Fibroblast of the aortic adventitia (primary cell): ENCODE measurements at places on chromosomes 1 and 21. TPM values are rescaled to one million over a fixed set of nuclear protein-coding genes. Genes with fewer than 3 reads are reported as not detected.

The OR6N2 gene
- total RNA-seq: not detected in 2 replicates

The KRTAP6-1 gene
- total RNA-seq: not detected in 2 replicates

The UBL4B gene
- total RNA-seq: not detected in 2 replicates

The IL20 gene
- not detected in 2 replicates for total RNA-seq

The ASH1L gene
- 44.8 and 59.9 TPM in 2 replicates for total RNA-seq

The ARMH1 gene
- 0.41 and 1.7 TPM in 2 replicates for total RNA-seq

The SLC30A10 gene
- 0.45 TPM in 1 of 2 replicates, not detected in the other for total RNA-seq

The LRRC38 gene
- not detected in 2 replicates for total RNA-seq

The KAZN gene
- total RNA-seq: 3.9 and 23.6 TPM in 2 replicates

The CDCA8 gene
- 0.25 and 12.8 TPM in 2 replicates for total RNA-seq

The DMBX1 gene
- not detected in 2 replicates for total RNA-seq

The SLC16A1 gene
- total RNA-seq: 65.5 and 71.9 TPM in 2 replicates

The AUNIP gene
- 4.8 TPM in 1 of 2 replicates, not detected in the other for total RNA-seq

The DAB1 gene
- total RNA-seq: 0.45 and 3.2 TPM in 2 replicates

The TSSK3 gene
- 1.2 and 2.3 TPM in 2 replicates for total RNA-seq

The IL12RB2 gene
- total RNA-seq: not detected in 2 replicates

The OR2L2 gene
- not detected in 2 replicates for total RNA-seq

The TIPRL gene
- 30.7 and 41.7 TPM in 2 replicates for total RNA-seq

The C4BPA gene
- not detected in 2 replicates for total RNA-seq

The TMEM82 gene
- not detected in 2 replicates for total RNA-seq

The RXRG gene
- not detected in 2 replicates for total RNA-seq

The SPATA46 gene
- not detected in 2 replicates for total RNA-seq

The TMCC2 gene
- total RNA-seq: 2.5 and 7.0 TPM in 2 replicates

The KRTAP19-2 gene
- not detected in 2 replicates for total RNA-seq

The EDARADD gene
- not detected in 2 replicates for total RNA-seq

The TMOD4 gene
- 0.54 TPM in 1 of 2 replicates, not detected in the other for total RNA-seq

The ADAMTS4 gene
- total RNA-seq: 1.1 and 3.1 TPM in 2 replicates

The NEGR1 gene
- 1.1 and 20.7 TPM in 2 replicates for total RNA-seq

The SUSD4 gene
- 0.18 and 1.9 TPM in 2 replicates for total RNA-seq

The KNCN gene
- not detected in 2 replicates for total RNA-seq

The GJA8 gene
- total RNA-seq: not detected in 2 replicates

The EPS15 gene
- total RNA-seq: 71.1 and 108 TPM in 2 replicates

The LIX1L gene
- 50.8 and 73.3 TPM in 2 replicates for total RNA-seq

The FMN2 gene
- total RNA-seq: 8.1 and 34.5 TPM in 2 replicates

The B3GALT6 gene
- total RNA-seq: 24.7 and 37.1 TPM in 2 replicates

The PRRX1 gene
- total RNA-seq: 411 and 679 TPM in 2 replicates
